ENCODE measurements at places on chromosomes 6 and 20.

GRCh38 chr6:124888581-124889371 lies 73.5 kb upstream of the RNF217 start:
- peak; percentile 68 for DNase-seq

GRCh38 chr6:84764332-84765049 lies at the start of gene TBX18:
Gene TBX18, minus strand, starts transcription at chr6:84764598. Its CDS starts 417 bp downstream, at chr6:84764181.
- peak; percentile 54 for DNase-seq

GRCh38 chr6:139753198-139753861 lies 378.9 kb upstream of the CITED2 start:
- DNase-seq, result no peak

DNA sequence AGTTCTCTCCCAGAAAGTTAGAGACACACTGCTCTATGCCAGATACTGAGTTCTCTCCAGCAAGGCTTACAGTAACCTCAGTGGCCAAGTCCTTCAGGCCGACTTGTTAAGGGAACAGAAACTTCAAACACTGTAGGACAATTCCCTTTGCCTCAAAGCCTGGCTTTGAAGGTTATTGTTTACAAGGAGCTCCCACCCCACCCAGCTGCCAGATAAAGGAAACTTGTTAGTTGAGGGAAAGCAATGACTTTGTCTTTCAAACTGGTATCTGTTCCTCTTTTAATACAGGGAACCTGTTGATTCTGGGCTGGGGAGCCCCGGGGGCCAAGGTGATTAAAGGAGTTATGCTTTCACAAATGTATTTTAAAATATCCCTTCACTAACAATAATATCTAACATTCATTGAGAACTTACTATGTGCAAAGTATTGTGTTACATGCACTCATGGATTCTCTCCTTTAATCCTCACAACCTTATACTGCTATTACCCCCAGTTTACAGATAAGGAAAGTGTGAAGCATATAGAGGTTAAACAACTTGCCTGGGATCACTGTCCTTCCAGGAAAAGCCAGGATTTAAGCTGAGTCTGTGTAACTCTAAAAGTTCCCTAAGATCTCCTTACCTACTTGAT lies 27.6 kb upstream of the CDKN1A start:
- DNase-seq, result peak; percentile 80

DNA sequence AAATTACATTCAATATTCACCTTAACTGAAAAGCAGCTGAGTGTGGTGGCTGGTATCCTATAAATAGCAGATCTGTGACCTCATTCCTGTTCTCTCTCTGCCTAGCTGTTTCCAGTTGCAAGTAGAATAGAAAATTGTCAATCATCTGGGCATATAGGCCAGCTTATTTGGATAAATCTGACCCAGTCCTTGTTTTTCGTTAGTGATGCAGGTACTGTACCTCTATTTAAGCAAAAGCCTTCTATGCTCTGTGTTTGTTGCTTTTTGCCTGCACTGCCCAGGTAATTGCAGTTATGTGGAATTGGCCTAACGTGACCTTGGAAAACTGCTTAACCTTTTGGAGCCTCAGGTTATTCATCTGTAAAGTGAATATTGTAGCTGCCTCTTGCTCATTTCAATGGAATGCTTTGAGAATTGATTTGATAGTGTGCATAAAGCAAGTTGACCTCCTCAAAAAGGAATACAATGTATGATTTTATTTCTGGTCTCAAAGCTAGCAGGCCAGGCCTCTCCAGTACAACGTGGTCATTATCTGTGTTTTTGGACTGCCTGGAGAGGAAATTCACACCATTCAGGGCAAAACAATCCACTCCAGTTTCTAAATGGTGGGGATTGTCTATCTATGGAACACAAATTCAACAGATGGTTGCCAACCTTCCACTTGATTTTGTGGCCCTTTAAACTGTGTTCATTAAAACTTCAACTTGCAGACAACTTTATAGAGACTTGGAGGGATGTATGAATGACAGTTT lies 508.7 kb upstream of the CITED2 start:
- peak; percentile 13 for DNase-seq

DNA sequence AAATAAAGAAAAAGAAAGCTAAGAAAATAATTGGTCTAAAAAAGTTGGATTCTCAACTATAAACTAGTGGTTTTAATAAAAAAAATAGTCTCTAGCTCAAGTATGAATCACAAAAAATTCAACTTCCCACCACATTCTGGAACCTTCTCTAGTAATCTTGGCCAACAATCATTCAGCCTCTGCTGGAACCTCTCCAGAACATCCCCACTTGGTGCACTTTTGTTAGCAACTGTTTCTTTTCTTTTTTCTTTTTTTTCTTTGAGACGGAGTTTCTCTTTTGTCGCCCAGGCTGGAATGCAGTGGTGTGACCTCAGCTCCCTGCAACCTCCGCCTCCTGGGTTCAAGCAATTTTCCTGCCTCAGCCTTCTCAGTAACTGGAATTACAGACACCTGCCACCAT lies 35.7 kb downstream of the TXLNB start:
- no peak for DNase-seq

DNA sequence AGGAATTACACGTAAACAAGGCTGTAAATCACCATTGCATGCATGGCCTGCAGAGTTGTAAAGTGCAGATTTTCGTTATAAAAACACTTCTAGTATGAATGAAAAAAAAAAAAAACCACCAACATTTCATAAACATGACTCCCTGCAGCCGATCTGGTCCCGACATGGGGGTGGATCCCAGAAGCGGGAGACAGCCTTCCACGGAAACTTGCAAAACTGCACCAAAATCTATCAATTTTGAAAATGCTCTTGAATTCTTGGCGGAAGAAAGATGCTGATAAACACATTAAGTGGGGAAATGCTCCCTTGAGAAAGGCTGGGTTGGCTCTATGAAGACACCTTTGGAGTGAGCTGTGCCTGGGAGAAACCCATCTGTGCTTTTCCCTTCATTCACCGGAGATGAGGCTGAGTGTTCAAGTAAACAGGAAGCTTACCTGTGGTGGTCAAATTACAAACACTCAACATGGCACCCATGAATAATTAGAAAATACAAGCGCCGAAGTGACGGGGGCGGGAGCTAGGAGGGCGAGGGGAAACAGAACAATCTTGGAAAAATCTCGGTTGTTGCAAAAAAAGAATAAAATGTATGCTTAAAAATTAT lies 845 bp upstream of the ANKRD60 start:
- DNase-seq, result no peak

Measured in suppressor macrophage treated with lipopolysaccharide for 4 hours (primary cell).